IPS DF 19.7 (cell line): ENCODE measurements at places on chromosomes 16 and 17.

- DNase-seq, result no peak
Measured at GRCh38 chr17:47879028-47879585, 16.9 kb upstream of the SP2 start.

- DNase-seq, result no peak
Measured at GRCh38 chr17:39722965-39723848, 7.1 kb downstream of the MIEN1 start.

DNA sequence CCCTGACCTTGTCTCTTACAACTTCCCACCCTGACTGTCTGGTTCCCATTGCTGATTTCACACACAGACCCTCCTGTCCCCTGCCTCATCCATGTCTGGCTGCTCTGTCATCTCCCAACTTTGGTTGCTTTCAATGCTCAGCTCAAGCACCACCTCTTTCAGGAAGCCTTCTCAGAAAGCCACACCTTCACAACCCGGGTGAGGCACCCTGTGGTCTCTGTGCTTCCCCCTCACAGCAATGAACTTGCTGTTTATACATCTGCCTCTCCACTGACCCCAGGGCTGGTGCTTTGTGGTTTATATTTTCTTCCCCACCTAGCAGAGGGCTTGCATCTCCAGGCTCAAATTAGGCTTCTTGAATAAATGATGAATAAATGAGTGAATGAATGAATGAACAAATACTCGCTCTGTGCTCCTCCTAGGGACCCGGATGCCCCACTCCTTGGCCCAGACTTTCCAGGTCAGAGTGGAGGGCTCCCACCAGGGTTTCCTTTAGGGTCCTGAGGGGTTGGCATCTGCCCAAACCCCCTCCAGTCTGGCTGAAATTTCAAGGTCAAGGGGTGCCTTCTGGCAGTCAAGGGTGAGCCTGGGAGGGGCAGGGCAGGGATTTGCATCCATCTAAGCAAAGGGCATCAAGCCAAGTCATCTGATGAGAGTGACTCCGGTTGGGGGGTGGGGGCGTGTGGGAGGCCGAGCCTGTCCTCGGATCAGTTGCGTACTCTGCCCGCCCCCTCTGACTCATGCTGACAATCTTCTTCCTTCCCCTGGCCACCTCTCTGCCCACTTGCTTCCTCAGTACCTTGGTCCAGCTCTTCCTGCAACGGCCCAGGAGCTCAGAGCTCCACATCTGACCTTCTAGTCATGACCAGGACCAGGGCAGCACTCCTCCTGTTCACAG, at the start of gene ITGAX:
TSS of gene ITGAX (plus strand) at position 783 of the 898 bp plus-strand sequence. CDS start at position 862, 79 bp downstream.
- DNase-seq, result no peak

GRCh38 chr17:75876938-75877751, 1.2 kb downstream of the TRIM47 start:
- DNase-seq, result no peak

DNA sequence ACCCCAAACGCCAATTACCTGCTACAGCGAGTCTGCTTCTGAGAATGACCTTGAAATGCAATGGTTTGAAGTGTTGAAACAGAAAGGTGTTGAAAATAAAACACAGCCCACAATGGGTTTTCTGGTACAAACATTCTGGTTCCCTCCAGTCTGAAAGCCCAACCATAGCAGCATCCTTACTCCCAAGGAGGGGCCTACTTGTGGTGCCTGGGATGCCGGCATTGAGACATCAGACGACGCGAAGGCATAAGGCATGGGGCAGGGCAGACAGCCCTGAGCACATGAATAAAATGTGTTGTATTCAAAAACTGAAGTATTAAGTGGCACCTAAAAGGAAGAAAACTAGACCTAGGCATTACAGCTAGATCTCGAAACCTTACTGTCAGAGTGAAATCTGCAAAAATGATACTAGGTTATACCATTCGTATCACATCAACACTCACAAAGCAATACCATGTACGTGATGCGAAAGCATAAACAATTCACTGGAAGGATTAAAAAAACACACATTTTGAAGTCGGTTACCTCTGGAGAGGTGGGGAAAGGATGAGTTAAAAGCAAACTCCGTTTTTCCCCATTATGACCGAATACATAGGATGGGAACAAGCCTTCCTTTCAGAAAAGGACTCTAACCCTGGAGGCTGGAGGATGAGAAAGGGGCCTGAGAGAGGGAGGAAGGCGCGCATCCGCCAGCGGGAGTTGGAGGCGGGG, 702 bp downstream of the NUDT21 start:
- DNase-seq, result no peak

- no peak for DNase-seq
Measured at GRCh38 chr16:89313583-89313982, 96.1 kb downstream of the ZNF778 start.

DNA sequence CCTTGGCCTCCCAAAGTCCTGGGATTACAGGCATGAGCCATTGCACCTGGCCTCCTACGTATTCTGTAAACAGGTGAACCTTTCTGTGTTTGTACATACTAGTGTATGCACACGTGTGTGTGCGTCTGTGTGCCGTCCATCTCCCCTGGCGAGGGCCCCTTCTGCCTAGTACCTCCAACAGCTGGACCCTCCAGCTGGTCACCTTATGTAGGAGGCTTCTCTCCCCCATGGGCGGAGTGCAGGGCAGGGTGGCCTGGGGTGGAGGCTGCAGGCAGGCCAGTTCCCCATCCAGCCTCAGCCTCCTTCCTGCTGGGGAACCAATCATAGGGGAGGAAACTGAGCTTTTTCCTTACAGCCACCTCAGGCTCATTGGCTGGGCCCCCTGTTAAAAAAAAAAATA, 24.4 kb upstream of the DOC2B start:
- DNase-seq, result no peak

DNA sequence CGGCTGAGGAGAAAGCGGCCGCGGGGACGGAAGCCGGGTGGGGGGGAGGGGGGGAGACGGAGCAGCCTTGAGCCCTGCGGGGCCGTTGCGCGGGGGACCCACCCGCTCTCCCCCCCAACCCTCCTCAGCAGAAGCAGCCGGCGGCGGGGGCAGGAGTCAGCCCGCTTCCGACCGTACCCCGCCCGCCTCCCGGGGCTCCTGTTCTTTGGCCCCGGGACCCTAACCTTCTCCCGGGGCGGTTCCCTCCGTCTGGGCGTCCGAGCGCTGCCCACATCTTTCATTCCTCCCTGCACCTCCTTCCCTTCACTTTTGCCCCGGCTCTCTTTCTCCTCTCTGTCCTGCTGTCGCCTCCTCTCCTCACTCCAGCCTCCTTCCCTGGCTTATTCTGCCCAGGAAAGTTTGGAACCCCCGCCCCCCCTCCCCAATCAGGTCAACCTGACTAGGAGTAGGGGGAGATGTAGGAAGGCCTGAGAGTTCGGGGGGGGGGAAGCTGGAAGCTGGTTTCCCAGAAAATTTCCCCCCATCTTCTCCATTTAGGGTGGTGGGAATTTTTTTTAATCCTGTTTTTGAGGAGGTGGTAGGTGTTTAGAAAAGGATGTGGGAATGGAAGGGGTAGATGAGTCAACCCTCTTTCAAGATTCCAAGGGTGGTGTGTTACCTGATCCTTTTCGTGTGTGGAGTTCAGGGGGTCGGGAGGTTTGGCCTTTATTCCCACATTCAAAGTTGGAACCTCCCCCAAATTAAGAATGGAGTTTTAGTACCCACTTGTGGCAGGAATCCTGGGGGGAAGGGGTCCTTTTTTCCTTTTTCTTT, 427 bp upstream of the NLK start:
- DNase-seq, result no peak

DNA sequence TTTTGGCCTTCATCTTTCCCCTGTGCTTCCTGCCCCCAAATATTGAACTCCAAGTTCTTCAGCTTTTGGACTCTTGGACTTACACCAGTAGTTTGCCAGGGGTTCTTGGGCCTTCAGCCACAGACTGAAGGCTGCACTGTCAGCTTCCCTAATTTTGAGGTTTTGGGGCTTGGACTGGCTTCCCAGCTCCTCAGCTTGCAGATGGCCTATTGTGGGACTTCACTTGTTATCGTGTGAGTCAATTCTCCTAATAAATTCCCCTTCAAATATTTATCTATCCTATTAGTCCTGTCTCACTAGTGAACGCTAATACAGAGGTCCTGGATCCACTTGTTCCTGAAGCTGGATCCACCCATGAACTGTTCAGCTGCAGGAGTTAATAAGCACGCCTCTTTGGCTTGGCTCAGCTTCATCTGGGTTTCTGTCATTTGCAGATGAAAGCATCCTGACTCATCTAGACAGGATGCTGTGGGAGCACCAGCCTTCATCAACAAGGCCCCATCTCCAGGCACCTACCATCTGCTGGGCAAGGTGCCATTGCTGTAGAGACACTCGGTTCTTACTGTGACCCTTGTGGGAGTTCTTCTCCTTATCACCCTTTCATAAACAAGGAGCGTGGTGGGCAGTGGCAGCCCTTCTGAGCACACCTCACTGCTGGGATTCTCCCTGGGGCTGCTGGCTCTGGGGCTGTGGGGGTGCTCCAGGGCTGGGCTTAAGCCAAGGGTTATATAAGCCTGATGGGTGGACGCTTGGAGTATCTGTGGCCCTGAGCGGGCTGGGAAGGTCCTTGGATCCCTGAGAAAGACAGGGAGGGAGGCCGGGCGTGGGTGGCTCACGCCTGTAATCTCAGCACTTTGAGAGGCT, 23.1 kb downstream of the LAT start:
- DNase-seq, result no peak

- DNase-seq, result no peak
Measured at GRCh38 chr17:39639566-39640458, 2.9 kb downstream of the STARD3 start.
